CD14-positive monocyte (primary cell): ENCODE measurements at places on chromosomes 13 and 19.

DNA sequence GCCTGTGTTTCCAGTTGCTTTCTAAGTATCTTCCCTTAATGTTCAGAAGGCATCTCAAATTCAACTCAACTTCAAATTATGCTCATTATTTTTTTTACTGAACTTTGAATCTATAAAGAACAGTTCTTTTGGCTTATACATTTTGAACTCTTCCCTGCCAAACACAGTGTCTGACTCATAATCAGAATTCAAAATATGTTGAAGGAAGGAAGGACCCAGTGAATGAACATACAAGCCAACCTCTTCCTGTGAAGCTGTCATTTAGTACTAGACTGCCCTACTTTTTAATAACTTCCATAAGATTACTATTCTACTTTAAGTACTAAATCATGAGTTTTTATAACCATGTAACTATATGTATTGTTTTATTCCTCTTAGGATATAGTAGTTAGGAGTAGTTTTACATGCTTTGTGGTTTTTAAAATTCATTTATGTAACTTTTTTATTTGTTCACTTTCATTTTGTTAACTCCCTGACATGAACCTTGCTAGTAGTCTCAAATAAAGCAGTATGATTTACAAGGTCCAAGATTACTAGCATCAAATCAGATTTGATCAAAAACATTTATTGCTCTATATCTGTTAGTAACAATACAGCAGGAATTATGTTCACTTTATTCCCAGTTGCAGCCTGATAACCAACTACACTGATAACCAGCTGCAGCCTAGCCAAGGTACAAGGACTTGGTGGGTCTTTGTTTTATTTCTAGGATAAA is 6.4 kb downstream of the NUDT15 start:
- DNase-seq, result no peak

DNA sequence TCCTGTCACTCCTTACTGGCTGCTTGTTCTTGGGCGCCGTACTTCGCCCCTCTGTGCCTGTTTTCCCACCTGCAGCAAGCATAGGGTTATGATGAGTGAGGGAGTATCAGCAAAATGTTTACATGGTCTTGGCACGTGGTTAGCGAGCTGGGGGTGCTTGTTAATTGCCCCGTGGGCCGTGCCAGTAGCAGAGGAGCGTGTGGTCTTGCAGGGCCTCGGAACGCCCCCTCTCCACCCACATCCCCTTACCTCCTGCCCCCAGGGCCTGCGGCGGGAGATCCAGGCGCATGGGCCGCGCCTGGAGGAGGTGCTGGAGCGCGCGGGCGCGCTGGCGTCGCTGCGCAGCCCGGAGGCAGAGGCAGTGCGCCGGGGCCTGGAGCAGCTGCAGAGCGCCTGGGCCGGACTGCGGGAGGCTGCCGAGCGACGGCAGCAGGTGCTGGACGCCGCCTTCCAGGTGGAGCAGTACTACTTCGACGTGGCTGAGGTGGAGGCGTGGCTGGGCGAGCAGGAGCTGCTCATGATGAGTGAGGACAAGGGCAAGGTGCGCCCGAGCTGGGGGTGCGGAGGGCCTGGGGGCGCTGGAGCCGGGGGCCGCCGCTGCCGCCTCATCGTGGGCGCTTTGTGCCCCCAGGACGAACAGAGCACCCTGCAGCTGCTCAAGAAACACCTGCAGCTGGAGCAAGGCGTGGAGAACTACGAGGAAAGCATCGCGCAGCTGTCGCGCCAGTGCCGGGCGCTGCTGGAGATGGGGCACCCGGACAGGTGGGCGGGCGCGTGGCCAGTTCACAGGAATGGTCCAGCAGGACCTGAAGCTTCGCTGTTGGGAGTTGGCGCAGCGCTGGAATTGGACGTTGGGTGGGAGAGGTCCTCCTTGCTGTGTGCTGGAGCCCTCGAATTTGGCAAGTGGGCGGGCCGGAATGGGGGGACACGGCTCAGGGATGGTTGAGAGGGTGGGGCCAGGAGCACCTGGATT is 22.5 kb upstream of the SHKBP1 start:
- no peak for DNase-seq

- no peak for DNase-seq
Observed at GRCh38 chr19:40283414-40284250, 1.5 kb downstream of the AKT2 start.

DNA sequence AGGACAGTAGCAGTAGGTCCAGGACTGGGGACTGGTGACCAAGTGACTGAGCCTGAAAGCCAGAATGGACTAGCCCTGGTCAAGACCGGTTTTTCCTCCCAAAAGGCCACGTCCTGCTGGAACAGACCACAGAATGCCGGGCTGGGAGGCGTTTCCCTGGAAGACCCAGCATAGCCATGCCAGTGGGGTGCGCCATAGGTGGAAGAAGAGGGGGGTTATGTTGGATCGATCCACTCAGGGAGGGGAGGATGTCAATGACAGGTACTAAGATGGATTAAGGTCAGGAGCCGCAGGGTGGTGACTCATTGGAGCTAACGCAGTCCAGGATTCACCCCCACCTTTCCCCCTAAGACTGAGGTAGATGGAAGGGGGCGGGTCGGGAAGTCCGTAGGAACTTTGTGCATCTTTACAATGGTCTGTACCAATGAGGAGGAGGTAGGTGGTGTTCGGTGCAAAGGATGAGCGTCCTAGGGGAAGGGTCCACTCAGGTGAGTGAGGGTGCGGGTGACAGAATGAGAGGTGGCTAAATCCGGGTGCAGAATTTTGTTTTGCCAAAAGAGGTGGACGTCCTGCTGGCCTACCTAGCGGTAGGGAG is 21.0 kb downstream of the VASP start:
- DNase-seq, result no peak

DNA sequence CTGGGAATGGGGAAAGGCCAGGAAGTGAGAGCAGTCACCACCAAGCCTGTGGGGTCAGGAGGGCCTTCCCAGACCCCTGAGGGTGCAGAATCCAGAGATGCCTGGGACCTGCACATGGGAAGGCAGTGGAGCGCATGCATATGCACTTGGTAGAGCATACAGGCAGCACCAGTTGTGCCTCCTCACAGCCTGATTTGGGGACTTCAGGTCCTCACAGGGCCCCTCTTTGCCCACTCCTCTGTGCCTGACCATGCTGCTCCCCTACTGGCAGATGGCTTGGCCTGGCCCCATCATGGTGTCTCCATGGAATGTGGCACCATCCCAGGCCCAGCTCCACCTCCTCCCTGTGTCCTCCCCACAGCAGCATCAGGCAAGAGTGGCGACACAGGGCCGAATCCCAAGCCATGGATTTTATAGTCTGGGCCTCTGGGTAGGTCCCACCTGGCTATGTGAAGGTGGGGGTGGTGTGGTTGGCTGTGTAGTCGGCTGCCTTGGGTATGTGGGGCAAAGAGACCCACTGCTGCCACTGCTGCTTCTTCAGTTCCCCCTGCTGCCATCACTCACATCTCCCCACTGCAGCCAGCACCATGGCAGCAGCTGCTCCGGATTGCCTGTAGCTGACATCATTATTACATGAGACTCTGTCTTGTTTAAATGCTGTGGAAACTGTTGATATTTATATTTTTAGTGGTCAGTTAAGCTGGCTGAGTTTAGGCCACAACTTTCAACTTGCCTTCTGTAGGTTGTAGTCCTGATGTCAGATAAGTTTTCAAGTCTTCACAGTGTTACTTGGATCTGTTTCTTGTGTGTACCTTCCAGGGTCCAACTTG is 247.0 kb downstream of the GPC6 start:
- no peak for DNase-seq

DNA sequence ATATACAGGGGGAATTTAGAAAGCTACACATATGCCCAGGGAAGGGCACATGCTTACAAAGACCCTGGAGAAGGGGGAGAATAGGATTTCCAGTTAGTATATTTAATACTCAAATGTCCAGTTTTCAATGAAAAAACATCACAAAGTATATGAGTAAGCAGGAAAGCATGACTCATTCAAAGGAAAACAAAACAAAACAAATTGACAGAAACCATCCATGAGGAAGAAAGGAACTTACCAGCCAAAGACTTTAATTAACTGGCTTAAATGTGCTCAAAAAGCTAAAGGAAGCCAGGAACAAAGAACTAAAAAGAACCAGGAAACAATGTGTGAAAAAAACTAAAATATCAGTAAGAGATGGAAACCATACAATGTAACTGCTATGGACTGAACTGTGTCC is 716.2 kb upstream of the ARGLU1 start:
- DNase-seq, result no peak

GRCh38 chr13:69793783-69794453 is 313.7 kb upstream of the ATXN8OS start:
- DNase-seq, result no peak

DNA sequence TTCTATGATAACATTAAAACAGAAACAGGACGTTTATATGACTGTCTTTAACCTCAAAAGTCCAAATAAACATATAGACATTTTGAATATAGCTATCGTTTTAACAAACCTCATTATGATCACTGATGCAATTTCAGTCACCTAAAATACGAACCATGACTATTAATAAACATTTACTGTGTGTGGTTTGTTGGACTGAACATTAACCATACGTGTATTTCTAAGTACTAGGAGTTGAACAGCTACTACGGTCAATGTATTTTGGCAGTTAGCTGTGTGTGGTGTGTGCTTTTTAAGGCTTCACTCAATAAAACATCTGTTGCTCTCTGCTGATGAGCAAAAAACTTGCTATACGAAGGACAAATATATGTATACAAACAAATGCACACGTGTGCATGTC is 281.4 kb downstream of the ABCC4 start:
- DNase-seq, result no peak

GRCh38 chr13:76738616-76739015 is 147.6 kb downstream of the KCTD12 start:
- peak; percentile 48 for DNase-seq

DNA sequence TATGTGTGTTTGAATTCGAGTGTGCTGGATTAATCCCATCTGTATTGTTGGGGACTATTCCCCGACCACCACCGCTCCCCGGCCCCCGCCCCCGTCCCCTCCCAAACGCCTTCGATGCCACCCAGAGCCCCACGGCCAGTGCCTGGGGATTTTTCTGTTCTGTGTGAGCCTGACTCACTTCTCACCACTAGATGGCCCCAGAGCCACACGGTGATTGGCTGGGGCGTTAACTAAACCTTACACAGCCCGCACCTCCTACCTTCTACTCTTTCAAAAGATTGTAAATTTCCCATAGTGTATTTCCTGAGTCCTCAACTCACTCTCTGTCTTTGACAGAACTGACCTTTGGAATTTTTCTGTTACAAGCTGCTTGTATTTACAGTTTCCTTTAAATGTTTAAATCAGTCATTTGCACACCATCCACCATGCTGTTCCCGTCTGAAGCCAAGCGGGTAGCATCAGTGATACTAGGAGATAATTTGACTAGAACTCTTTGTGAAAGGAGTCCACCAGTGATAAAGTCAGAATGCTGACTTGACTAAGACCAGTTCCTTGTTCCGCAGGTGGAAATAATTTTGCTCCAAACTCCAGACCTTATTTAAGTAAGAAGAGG is 61.4 kb downstream of the RFX2 start:
- peak; percentile 74 for DNase-seq

DNA sequence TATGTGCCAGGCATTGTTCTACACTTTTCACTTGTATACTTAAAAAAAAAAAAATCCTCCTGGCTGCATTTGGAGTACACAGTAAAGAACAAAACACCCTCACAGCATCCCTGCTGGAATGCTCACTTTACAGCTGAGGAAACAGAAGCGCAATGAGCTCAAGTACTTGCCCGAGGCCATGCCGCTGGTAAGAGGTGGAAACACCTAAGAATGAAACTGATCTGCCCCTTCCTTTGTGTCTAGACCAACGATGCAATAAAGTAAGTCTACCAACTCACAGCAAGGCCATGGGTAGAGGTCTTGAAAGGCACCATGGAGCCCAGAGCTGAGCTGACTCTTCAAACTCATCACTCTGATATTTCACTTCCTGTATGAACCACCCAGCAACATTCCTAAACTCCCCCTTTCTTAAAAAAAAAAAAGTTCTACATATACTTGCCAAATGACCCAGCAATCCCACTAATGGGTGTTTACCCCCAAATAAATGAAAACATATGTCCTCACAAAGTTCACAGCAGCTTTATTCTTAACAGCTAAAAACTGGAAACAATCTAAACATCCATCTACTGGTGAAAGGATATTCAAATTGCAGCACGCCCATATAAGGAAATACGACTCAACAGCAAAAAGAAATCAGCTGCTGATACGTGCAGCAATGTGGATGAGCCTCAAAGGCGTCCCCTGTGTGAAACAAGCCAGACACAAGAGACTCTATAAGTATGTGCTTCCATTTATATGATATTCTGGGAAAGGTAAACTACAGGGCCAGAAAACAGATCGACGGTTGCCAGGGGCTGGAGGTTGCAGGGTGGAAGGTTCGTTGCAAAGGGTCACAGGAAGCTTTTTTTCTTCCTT is 236.6 kb upstream of the MAB21L1 start:
- no peak for DNase-seq
